ENCODE measurements at places on chromosomes 1 and 21. TPM values are rescaled to one million over a fixed set of nuclear protein-coding genes. Genes with fewer than 3 reads are reported as not detected.
A peak's percentile ranks its signal among the peaks of the same experiment; 100 is the strongest.

DNA sequence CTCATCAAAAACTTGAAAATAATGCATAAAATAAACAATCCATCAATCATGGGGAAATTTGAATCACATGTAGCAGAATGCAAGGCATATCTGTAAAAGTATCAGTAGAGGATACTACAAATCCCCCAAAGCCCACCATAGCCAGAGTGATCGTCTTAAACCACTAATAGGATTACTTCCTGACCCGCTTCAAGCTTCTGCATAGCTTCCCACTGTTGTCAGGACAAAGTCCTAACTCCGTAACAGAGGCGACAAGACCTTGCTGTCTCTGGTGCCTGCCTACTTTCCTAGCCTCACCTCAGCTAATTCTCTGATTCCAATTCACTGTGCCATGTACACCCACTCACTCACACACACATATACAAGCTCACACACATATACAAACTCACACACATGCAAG, 161.2 kb upstream of the NFIA start:
- no peak for DNase-seq

DNA sequence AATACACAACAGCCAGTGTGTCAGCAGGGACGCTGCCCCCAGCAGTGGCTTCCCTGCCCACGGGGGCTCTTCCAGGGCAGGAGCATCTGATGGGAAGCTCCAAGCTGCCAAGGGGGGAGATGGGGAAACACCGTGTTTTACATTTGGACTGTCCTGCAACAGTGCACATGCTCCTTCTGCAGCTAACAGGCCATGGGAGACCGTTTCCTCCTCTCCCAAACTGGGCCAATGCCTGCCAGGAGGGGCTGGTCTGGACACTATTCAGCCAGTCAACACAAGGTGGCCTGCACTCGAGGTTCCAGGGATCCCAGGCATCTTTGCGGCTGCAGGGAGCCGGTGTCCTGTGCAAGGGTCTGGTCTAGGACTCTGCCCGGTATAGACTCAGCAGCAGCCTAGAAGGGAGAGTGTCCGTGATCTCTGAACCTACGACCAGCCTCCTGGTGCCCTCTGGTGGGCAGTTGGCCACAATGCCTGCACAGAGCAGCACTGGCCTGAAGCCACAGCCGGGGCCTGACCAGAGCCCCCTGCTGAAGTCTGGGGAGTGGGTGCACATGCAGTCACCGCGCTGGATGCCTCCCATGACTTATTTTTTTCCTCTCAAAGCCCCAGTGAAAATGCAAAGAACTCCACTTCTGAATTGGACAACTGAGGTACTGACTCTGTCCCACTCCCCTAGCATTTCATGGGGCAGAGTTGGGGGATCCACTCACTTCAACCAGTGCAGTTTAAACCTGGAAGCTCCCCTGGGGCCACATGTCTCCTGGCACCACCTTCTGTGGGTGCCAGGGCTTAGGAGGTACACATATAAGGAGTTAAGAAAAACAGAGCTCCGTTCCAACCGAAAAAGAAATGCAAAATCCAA, 33.3 kb downstream of the RCC2 start:
- DNase-seq: peak; percentile 52

DNA sequence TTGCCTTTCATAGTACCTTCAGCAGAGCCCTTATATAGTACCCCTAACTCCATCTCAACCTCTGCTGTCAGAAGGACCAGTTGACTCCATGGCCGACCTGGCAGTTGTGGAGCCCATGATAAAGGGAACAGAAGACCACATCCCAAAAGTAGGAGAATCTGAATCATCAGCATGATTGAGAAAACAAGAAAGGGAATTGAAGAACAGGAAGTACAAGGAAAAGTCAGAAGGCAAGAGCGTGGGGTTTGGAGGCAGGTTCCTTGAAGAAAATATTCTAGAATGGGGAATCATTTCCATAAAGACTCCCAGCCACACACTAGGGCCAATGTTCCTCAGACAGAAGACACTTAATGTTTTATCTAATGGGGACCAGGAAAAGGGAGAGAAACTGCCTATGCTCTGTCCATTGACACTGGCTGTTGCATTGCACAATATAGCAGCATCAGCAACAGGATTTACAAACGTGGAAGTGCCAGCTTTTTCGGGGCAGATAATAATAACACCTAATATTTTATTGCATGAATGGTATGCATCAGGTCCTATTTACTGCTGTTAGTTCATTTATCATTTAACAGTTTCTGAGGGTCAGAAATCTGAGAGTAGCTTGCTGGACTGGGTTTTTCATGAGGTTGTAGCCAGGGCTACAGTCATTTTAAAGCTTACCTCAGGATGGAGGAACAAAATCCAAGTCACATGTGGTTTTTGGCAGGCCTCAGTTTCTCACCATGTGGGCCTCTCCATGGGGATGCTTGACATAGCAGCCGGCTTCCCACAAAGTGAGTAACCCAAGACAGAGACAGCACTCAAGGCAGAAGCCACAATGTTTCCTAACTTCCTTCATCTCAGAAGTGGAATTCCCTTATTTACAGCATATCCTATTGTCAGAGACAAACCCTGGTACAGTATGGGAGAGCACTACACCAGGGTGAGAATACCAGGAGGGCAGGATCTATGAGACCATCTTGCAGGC, 483.4 kb downstream of the PLPP3 start:
- DNase-seq: no peak

DNA sequence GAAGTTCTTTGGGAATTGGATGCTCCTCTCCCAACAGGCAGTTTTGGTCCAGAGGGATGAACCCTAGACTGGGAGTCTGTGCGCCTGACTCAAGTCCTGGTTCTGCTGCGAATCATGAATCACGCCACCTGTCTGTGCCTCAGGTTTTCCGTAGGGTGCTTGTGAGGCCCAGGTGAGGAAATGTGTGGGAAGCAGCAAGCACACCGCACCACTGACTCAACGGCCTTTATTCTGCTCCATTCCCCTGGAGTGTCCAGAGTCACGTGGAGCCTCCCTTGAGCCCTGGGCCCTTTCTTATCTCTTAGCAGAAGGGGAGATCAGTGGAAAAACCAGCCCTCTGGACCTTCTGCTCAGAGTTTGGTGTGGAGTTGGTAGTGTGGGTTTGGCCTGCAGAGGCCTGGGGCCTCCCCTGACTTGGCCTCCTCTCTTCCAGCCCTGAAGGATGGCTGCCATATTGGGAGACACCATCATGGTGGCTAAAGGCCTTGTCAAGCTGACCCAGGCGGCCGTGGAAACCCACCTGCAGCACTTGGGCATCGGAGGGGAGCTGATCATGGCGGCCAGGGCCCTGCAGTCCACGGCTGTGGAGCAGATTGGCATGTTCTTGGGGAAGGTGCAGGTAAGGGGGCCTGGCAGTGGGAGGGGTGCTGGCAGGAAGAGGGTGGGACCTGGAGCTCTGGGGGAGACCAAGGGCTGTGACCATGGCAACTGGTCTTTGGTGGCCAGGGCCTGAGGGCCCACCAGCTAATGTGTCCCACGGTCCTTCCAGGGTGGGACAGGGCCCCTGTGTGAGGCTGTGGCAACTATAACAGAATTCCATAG, 21.1 kb downstream of the COQ8A start:
- DNase-seq: no peak

DNA sequence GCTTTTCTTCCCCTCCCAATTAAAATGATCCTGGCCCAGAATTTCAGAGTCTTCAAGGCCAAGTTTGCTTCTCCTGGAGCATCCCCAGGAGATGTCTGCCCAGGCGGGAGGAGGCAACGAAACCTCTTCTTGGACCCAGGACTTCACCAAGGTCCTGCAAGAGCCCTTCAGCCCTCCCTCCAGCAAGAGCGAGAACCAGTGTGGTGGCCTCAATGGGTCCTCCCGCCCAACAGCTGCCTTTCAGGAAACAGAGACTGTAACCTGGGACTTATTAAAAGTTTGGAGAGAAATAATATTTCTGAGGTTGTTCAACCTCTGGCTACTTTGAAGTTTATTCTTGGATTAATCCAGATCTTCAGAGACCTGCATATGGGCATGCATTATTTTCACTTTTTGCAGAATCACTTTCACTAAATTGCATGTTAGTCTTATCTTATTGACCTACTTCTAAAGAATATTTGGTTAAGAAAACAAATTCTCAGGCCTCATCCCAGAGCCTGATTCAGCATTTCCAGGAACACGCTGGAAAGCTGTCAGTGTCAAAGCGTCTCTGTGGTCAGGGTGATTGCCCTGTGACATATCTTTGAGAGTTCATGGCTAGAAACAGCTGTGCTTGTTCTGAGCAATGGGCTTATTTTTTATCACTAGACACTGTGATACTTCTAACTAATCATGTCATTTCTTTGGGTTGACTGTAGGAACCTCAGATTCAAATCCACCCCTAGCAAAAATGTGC, 66.0 kb upstream of the CLDN14 start:
- DNase-seq: no peak

- DNase-seq: no peak
Observed at GRCh38 chr1:47104816-47105215, 32.4 kb upstream of the CYP4A22 start.

GRCh38 chr1:11289064-11289463, 16.1 kb downstream of the UBIAD1 start:
- DNase-seq: no peak

MAN1C1 gene
- total RNA-seq: 22.3 TPM

CNR2 gene
- total RNA-seq: not detected

LSM10 gene
- 41.4 TPM for total RNA-seq

RORC gene
- total RNA-seq: 25.8 TPM

FUCA1 gene
- total RNA-seq: 6.3 TPM

LORICRIN gene
- total RNA-seq: not detected
